ENCODE measurements at places on chromosomes 6 and 20. TPM values are rescaled to one million over a fixed set of nuclear protein-coding genes. Genes with fewer than 3 reads are reported as not detected.

Gene PAX1
- polyA plus RNA-seq, result not detected

Gene BAK1
- polyA plus RNA-seq, result 16.3 TPM

GRCh38 chr6:25995507-25995906, 32.9 kb downstream of the TRIM38 start:
- DNase-seq, result no peak

DNA sequence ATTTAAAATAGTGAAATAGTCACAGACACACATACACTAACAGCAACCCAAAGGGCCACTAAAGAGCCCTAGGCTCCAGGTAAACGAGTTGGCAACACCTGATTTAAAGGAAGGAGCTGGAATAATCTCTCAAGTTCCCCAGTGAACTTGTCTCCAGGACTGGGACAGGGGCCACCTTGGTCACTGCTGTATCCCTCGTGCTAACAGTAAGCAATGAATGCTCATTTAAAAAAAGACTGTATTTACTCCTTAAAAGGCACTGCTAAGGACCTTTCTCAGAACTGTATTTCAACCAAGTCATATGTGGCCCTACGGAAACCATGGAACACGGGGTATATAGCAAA, 1.3 kb downstream of the DIDO1 start:
- DNase-seq, result no peak

- no peak for DNase-seq
Measured at GRCh38 chr6:149015535-149016525, 269.0 kb downstream of the UST start.

- peak; percentile 59 for DNase-seq
Measured at GRCh38 chr20:4406627-4407026, 315.1 kb upstream of the PRND start.

DNA sequence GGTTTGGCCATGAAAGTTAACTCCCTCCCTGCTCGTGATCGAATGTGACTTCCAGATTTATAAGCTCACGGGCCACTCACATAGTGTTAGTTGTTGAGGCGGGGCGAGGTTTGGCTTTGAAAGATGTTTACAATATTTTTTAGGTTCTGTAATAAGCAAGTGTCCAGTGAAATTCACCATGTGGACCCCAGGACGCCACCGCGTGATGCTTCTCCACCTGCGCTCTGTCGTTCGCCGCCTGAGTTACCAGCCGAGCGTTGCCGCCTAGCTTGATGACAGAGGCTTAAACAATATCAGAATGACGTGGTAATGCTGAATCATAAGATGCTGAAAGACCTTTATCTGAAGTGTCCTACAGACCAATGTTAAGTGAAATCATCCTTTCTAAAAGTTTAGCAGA, 241.0 kb downstream of the MYLK4 start:
- no peak for DNase-seq

- no peak for DNase-seq
Measured at GRCh38 chr6:138563650-138564049, 64.4 kb upstream of the NHSL1 start.

GRCh38 chr6:166660157-166660688, 33.2 kb upstream of the RPS6KA2 start:
- DNase-seq, result no peak
